ENCODE measurements at places on chromosomes 4 and X.

GRCh38 chr4:40800064-40800463 is 50.3 kb downstream of the NSUN7 start:
- no peak for DNase-seq

- no peak for DNase-seq
These were observed 11.7 kb upstream of the RAB40A start for GRCh38 chrX:103531002-103531401.

- DNase-seq = no peak
These were observed 90.6 kb downstream of the PTTG2 start for GRCh38 chr4:38050560-38051350.

DNA sequence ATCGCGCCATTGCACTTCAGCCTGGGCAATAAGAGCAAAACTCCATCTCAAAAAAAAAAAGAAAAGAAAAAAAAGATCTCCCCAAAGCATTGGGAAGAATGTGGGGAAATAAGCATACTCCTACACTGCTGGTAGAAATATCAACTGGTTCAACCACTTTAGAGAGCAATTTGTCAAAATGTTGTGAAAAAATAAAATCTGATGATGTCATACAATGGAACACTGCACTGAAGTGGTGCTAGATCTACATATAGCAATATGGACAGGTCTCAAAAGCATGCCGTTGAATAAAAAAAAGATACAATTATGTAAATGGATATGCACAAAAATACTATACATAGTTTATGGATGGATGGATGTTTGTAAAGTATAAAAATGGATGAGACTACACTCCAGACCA is 18.3 kb upstream of the HUWE1 start:
- no peak for DNase-seq

DNA sequence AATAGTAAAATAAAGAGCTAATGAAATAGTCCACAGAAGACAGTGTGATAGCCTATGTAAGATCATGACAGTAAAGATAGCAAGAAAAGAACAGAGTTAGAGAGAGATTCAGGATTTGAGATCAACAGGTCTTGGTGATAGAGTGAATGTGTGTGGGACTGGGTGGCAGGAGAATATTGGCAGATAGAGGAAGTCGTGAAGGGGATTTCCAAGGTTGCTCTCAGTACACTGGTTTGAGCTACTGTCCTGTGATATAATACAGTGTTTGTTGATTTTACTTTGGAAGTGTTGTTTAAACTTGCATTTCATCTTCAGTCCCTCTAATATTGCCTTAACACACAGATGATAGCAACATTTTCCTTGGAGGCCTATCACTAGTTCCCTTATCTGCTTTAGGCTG is 44.1 kb downstream of the DTHD1 start:
- no peak for DNase-seq

Data from activated CD8-positive, alpha-beta memory T cell treated with anti-CD3 and anti-CD28 coated beads for 1 hour (primary cell).